CD4-positive, alpha-beta T cell treated with Interferon gamma for 1 hour (primary cell): ENCODE measurements at places on chromosomes 13 and 19.

- DNase-seq = peak; percentile 15
Observed at GRCh38 chr19:54430306-54431254, 15.3 kb downstream of the TTYH1 start.

DNA sequence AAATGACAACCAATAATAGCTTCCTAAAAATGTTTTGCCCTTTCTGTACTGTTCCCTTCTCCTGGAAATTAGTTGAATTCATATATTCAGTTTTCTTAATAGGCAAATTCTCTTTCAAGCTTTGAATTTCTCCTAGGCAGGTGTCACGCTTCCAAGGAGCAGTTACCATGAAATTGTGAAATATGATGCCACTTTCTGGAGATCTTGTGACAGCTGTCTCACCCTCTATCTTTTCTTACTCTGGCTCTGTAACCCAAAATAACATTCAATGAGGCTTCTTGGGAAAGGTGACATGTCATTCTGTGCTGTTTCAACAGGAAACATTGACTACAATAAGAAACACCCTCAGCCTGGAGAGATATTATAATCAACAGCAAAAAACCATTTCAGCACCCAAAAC is 80.3 kb upstream of the MRI1 start:
- DNase-seq = no peak

DNA sequence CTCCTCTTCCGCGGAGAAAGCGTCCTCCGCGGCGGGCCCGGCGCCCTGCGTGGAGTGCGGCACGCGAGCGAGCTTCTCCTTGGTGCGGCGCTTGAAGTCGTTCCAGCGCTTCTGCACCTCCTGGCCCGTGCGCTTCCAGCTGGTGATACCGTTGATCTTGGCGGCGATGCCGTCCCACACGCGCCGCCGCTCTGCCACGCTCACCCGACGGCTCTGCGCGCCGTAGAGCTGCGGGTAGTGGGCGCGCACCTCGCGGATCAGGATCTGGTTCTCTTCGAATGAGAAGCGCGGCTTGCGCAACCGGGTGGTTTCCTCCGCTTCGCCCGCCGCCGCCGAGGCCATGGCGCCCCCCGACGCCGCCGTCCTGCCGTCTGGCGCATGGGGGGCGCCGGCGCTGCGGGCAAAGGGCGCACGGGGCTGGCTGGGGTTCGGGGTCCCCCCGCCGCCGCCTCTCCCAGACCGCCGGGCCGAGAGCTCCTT is 941 bp downstream of the MYPOP start:
- peak; percentile 44 for DNase-seq

DNA sequence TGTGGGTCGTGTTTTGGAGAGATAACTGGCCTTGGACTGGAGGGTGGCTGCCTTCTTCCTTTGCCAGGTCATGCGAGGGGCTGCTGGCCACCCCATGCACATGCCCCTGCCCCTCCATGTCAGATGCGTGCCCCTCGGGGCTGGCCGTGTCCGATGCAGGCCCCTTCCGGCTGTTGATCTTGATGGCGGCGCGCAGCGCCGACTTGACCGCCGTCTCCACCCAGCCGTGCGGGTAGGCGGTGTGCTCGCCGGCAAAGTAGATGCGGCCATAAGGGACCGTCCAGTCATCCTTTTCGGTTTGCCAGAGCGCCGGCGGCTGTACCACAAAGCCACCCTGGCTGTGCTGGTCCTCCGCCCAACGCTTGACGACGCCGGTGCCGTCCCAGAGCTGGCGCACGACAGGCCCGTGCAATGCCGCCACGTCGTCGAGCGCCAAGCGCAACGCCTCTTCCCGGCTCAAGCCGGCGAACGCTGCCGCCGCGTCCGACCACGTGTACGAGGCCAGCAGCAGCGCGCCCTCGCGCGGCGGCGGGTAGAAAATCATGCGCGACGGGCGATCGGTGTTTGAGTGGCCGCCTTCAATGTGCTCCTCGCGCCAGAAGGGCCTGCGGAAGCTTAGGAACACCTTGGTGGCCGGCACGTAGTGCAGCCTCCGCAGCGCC is 6.9 kb downstream of the IL4I1 start:
- peak; percentile 79 for DNase-seq

GRCh38 chr13:28117689-28118377 is 17.5 kb upstream of the FLT3 start:
- no peak for DNase-seq

- no peak for DNase-seq
Observed at GRCh38 chr13:50015258-50015657, at the start of gene KCNRG. Gene KCNRG, plus strand, starts transcription at chr13:50015444. Its CDS starts 50 bp downstream, at chr13:50015494.

- DNase-seq = peak; percentile 49
Observed at GRCh38 chr19:3324405-3324856, 42.0 kb upstream of the NFIC start.

GRCh38 chr19:2352121-2352520 is 7.9 kb upstream of the TMPRSS9 start:
- no peak for DNase-seq
